NCI-H2107 (cell line): ENCODE measurements at places on chromosomes 5 and 9.

DNA sequence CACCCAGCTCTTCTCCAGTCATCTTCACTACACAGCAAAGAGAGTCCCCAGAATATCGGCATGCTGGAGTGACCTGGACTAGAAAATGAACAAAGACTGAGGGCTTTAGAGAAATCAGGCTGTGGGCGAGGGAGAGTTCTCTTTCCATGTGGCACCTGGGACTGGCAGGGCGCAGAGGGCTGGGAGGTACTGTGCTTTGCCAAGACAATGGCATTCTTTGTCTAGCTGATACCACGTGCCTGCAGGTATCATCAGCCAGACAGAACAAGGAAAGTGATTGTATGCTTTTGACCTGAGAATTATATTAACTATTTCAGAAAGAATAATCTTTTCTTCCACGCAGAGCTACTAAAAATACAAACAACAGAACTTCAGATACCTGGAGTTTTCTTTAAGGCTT lies 30.5 kb downstream of the DDX31 start:
- DNase-seq = no peak

DNA sequence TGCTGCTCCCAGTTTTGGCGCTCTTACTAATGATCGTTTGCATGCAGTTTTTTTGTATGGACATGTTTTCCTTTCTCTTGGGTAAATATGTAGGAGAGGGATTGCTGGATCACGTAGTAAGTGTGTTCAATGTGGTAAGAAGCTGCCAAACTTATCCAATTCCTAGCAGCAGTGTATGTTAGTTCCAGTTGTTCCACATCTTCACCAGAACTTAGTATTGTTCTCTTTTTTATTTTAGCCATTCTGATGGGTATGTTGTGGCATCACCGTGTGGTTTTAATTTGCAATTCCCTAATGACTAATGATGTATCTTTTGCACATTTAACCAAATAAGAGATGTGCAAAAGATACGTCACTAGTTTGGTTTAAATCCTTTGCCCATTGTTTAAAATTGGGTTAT lies 65.9 kb downstream of the IPPK start:
- DNase-seq = no peak

DNA sequence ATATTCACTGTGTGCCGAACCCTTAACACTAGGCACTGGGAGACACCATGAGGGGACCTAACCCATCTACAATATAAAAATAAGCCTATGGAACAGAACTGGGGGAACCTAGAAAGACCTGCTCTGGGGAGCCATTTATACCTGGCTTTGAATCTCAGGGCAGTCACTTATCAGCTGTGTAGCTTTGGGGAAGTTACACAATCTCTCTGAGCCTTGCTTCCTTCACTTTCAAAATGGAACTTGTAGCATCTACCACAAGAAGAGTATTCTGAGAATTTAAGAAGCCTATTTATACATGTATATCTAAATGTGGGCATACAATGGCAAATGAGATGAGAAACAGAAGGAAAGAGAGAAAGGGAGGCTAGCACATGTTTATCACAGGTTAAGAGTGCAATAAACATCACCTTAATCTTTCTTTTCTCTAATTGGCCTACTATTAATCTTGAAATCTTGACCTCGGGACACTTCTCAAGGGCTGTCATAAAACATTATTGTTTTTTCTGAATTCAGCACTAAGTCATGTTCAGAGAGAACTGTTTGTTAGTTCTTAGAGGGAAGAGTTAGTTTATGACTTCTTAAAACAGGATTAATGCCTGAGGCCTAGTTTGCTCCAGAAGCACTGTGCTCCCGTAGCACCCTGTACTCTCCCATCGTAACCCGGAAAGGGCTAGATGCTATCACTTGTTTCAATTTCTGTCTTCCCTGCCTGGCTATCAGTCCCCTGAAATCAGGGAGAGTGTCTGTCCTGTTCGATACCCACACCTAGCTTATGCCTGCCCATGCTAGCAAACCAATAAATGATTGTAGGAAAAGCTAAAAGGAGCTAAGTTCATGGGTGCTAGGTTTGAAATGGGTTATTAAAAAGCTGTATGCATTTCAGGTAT lies 606.4 kb upstream of the CLINT1 start:
- DNase-seq = no peak

DNA sequence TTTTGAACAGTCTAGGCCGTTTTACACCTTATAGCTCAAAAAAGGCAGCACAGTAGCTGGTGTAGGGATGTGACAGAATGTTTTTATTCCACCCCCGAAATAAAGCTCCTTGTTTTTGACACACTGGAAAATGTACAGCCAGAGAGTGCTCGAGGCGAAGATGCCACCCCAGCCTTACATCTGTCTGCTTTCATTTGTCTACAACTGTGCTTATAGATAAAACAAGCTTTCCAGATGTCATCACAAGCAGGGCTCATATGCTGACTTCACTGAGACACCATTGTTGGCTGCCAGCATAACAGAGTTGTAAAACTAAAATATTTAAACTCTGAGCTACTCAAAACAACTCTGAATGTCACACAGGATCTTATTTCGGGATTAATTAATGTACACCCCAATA lies 386.3 kb downstream of the BNC2 start:
- no peak for DNase-seq
